Skin of body (tissue), 3 donors: ENCODE measurements at places on chromosomes 5 and 9.

- DNase-seq: no peak
Observed at GRCh38 chr5:13595978-13596377, 348.5 kb downstream of the DNAH5 start.

GRCh38 chr9:126721564-126721981 is 83.3 kb upstream of the ZBTB43 start:
- no peak for DNase-seq

DNA sequence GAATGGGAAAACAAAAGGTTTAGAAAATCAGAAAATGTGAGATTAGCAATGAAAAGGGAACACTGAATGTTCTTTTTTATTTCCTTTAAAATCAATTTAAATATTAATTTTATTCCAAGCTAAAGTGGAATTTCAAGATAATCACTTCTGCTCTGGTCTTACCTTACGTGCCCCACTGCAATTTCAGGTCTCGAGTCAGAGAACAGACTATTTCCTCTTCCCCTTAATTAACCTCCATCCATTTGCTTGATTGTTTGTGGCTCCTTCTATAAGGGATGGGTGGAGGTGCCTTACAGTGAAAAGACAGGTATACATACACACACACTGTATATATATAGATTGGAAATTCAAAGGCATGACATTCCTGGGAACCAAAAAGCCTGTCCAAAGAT is 137.1 kb downstream of the SUSD1 start:
- DNase-seq: no peak

- no peak for DNase-seq
Observed at GRCh38 chr5:1002836-1003235, 5.8 kb upstream of the NKD2 start.

- DNase-seq: no peak
Observed at GRCh38 chr5:58246461-58246944, 213.4 kb downstream of the PLK2 start.

GRCh38 chr5:167819406-167819805 is 472.0 kb upstream of the WWC1 start:
- DNase-seq: no peak

DNA sequence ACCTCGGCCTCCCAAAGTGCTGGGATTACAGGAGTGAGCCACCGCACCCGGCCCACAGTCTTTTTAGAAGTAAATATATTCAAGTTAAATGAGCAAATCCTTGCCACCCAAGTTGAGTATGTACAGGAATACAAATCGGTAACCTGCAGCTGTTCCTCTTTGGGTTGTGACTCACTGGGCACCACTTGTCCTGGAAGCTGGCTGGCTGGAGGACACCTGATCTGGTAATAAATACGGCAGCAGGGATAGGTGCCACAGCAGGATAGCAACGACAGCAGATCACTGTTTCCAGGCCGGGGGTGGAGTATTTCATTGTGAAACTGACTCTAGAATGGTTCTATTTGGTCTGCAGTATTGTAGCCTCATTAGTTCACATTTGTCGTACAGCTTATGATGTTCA is 35.7 kb upstream of the SLC36A2 start:
- no peak for DNase-seq

GRCh38 chr5:59348189-59348588 is 545.3 kb downstream of the PDE4D start:
- DNase-seq: no peak

- peak; percentile 7 for DNase-seq
Observed at GRCh38 chr9:116860509-116861120, 173.5 kb downstream of the TRIM32 start.

DNA sequence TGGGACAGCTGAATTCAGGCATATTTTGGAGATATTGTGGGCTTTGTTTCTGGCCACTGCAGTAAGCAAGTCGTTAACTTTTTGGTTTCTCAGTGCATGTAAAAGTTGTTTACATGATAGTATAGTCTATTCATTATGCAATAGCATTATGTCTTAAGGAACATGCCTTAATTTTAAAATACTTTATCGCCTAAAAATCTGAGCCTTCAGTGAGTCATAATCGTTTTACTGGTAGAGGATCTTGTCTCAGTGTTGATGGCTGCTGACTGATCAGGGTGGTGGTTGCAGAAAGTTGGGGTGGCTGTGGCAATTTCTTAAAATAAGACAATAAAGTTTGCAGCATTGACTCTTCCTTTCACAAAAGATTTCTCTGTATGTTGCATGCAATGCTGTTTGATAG is 5.1 kb downstream of the SCGB3A1 start:
- no peak for DNase-seq

DNA sequence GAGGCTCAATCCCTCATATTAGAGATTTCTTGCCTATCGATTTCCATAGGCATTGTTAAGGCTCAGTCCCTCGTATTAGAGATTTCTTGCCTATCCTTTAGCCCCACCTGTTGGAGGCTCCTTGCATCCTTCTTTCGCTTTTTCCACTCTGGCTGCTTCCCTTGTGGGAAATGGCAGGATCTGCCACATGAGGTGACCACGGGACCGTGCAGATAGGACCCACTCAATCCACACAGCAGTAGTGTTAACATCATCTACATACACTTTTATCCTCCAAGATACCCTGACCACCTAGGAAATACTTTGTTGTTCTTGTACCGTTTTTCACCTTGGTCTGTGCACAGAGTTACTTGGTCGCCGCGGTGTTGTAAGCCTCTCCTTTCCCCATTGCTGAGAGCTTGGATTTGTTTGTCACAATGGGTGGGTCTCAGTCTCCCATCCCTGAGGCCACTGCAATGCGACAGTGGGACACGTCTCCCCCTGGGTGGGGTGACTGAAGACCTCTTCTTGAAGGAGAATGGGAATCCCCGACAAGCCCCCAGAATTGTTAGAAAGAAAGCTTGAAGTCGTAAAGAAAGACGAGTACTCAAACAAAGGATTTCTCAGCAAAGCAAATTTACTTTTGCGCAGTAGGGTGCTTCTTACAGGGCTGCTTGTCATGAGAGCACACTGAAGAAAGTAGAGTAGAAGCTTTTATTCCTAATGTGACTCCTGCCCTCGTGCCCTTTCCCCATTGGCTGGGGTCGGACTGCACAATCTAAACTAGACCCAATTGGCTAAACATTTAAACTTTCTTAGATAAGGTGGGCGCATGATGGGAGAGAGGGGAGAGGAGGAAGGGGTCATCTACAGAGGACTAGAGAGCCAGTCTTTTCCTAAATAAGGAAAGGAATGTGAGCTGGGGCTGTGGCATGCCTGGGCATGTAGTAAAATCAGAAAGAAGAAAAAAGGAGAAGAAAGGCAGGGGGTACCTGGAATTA is 19.8 kb downstream of the IFT74 start:
- DNase-seq: peak; percentile 7

- DNase-seq: no peak
Observed at GRCh38 chr5:141484641-141485311, at the start of gene PCDHGC4. PCDHGC4 (plus strand) TSS chr5:141485030; CDS start chr5:141485174, 144 bp downstream.

- no peak for DNase-seq
Observed at GRCh38 chr5:43676083-43676840, 73.3 kb downstream of the NNT start.

- no peak for DNase-seq
Observed at GRCh38 chr5:179272326-179273072, 72.8 kb downstream of the ADAMTS2 start.

DNA sequence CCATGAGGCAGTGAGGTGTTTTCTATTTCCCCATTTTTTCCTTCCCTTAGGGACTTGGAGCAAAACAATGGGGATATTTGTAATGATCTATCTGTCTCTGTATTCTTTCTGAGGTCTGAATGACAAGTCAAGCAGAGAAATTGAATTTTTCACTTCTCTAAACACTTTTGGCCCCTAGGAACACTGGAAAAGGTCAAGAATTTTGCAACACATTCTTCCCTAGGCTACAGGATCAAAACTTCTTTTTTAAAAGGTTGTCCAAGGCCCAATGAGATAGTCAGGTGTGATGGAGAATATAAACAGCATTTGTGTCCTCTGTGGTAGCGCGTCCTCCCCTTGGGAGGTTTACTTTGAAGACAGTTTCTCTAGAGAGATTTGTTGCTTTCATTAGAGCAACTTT is 620.5 kb downstream of the TLR4 start:
- DNase-seq: no peak

DNA sequence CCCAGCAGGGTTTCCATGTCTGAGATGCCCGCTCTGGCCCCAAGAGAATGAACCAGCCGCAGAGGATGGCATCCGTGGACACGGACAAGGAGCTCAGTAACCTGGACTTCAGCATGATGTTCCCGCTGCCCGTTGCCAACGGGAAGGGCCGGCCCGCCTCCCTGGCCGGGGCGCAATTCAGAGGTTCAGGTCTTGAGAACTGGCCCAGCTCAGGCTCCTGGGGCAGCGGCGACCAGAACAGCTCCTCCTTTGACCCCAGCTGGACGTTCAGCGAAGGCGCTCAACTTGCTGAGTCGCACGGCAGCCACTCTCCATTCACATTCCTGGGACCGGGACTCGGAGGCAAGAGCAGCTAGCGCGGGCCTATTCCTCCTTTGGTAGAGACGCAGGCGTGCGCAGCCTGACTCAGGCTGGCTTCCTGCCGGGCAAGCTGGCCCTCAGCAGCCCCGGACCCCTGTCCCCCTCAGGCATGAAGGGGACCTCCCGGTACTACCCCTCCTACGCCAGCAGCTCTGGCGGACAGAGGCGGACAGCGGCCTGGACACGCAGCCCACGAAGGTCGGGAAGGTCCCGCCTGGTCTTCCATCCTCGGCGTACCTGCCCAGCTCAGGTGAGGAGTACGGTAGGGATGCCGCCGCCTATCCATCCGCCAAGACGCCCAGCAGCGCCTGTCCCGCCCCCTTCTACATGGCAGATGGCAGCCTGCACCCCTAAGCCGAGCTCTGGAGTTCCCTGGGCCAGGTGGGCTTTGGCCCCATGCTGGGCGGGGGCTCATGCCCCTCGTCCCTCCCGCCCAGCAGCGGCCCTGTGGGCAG is 74.4 kb downstream of the INSL6 start:
- no peak for DNase-seq

- no peak for DNase-seq
Observed at GRCh38 chr5:74281166-74281565, 359.4 kb downstream of the ENC1 start.

DNA sequence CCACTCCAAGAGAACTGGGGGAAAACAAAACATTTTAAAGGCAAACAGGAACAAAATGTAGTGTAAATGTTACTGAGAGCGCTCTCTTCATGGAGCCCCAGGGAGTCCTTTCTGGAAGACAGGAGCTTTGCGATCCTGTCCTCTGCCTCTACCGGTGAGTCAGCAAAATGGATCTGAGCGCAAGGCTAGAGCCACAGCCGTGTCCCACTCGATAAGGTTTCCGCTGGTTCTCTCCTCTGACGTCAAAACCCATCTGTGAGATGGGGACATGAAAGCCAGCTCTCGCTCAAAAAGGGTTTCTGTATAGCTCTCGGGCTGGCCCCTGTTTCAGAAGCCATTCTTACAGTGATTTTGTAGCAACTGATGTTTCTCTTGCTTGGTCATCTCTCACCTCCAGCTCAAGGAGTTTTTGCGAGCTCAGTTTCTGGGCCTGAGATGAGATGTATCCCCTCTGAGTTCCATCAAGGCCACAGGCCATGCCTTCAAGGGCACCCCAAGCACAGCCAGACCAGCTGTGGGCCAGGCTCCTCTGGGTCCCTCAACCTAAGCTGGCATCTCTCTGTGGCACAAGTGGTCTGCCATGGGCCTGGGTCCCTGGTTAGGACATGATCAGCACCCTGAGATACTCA is 101.6 kb downstream of the FSTL4 start:
- DNase-seq: no peak

DNA sequence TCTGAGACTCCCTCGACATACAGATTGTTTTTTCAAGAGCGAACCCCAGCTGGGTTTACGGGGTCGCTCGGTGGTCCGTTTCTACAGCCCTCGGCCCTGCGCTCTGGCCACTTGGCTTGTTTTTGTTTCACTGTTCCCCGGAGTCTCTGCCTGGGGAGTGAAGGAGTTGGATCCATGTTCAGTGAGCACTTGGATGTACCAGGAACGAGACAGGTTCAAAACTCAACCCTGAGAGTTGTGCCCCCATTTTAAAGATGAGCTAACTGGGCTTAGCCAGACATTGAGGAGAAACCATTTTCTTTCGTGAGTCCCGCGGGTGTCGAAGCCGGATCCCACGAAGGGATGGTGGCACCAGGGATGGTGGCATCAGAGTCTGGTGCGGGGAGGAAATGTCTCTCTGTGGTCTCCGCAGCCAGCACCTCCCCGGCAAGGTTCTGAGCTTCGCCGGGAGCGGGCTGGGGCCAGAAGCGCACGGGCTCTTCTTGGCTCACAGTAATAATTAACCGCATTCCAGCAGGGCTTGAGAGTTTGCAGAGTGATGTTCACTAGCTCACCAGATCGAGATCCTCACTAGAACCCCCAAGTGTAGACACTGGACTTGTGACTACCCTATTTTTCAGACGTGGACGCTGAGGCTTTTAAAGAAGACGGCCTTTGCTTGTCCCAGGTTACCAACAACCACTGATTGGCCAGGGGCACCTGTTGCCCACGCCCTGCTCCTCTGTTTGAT is 1.0 kb downstream of the MSX2 start:
- DNase-seq: no peak

DNA sequence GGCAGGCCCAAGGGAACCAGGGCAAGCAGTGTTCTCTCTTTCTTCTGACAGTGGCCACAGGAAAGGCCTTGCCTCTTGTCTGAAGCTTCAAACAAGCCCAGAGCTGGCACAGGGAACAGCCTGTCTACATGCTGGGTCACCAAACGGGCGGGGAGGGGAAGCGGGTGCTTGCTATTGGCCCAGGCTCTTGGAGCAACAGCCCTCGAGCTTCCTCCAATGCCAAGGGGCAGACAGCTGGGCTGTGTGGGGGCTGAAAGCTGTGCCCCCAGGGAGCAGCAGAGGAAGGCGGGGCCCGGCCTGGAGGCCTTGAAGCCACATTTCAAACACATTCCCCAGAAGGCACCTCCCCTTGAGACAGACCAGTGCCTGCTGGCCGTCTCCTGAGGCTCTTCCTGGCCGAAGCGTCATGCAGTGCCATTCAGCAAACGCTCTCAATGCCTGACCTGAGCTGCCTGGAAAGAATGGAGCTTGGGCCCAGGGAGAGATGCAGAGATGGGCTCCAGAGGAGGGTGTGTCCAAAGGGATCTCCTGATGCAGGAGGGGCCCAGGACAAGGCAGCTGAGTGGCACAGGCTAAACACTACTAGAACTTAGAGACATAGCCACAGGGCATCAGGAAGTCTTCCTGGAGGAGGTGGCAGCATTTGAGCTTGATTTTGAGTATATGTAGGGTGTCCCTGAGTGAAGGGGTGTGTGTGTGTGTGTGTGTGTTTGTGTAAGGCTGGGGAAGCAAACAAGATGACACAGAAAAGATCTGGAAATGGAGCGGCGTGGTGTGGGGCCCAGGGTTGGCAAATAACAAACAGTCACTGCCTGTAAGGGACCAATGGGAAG is 2.5 kb downstream of the FIBCD1 start:
- no peak for DNase-seq

DNA sequence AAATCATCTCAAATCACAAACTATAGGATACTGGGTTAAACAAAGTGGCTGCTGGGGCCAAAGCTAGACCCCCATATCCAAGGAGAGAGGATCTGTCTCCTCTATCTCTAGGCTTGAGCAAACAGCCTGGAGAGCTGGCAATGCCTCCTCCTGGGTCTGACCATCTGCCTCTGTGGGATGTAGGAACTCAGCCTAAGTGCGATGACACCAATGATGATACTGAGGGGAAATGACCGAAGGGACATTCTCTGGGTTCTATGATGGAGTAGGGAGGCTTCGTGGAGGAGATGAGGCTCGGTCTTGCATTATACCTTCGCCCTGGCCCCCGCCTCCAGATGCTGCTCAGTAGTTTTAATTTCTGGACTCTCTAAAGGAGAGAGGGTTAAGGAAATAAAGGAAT is 9.3 kb upstream of the SPATA24 start:
- DNase-seq: no peak

- no peak for DNase-seq
Observed at GRCh38 chr5:17080361-17080760, 137.1 kb upstream of the BASP1 start.
